ENCODE measurements at places on chromosomes 7 and 10.

- DNase-seq: no peak
Measured at GRCh38 chr7:134804351-134804750, 24.9 kb downstream of the CALD1 start.

DNA sequence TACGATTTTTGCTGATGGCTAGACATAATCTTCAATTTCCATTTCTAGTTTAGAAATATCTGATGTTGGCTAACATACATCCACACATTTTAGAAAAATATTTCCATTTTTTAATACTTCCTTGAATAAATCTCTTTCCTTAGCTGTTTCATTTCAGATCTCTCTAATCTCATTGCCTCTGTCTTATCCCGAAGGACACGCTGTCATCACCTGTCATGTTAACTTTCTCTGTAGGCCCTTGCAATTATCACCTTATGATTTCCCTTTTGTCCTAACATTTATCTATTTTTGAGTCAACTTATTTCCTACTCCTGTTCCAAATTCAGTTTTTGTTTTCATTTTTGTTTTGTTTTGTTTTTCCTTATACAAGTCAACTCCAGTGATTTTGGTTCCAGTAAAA, 173.1 kb upstream of the POM121L12 start:
- DNase-seq: no peak

- DNase-seq: no peak
Measured at GRCh38 chr10:66803174-66803573, 122.7 kb upstream of the LRRTM3 start.

- DNase-seq: no peak
Measured at GRCh38 chr10:83835945-83836745, 303.2 kb upstream of the GHITM start.

GRCh38 chr10:86586516-86586915, 64.9 kb upstream of the WAPL start:
- DNase-seq: no peak

DNA sequence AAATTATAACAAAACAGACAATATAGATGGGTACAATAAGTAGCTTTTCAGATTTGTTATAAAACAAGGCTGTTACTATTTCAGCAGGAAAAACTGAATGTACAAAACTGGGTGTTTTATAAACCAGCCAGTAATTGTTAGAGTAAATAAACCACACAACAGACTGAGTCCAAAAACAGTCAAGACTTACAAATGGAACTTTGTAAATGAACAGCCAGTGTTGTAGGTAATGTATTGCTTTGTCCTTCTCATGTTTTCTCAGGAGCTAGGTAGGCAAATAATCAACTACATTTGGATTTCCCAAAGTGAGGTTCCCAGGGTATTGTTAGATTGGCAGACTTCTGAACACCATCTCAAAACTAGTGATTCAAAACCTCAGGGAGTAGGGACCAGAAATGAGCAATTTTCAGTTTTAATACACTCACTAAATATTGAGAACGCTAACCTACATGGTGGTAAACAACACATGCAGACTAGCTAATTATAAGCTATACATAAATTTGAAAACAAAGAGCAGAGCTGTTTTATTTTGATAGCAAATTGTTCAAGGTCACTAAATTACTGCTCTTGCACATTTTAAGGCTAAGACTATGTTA, 36.2 kb downstream of the HERPUD2 start:
- DNase-seq: no peak

DNA sequence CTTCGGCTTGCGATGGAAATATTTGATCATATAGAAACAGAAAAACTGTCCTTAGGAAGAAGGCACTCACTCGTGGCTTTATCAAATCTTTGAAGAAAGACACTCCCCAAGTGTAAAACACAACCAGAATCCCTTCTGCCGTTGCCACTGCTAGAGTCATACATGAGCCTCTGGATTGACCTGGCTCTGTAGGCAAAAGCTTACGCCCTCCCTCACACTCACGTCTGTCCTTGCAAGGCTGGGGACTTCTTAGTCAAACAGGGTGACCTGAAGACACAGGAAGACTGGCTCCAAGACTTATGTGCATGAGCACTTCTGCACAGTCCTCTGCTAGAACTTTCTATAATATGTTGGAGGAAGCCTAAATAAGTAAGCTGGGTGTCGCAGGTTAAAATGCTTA, 135.4 kb upstream of the MDFIC start:
- no peak for DNase-seq

DNA sequence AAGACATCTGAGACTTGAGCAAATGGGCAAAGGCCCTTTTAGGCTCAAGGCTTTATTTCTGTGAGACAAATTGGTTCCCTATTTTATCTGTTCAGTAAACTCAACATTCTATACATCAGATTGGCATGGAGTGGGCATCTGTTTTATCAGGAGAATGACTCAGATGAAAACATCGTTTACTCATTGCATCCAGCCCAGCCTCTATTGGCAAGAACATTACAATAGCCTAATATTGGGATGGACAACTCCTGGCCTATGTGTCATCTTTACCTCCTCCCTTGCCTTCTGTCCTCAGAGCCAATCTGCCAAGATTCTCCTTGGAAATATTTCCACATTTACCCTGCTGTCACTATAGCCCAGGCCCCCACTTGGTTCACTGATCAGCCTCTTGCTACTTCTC, 5.5 kb upstream of the BLNK start:
- DNase-seq: no peak

- no peak for DNase-seq
Measured at GRCh38 chr10:85618841-85619240, 747.8 kb downstream of the GRID1 start.

GRCh38 chr10:59872892-59873463, 33.4 kb downstream of the CCDC6 start:
- DNase-seq: no peak

DNA sequence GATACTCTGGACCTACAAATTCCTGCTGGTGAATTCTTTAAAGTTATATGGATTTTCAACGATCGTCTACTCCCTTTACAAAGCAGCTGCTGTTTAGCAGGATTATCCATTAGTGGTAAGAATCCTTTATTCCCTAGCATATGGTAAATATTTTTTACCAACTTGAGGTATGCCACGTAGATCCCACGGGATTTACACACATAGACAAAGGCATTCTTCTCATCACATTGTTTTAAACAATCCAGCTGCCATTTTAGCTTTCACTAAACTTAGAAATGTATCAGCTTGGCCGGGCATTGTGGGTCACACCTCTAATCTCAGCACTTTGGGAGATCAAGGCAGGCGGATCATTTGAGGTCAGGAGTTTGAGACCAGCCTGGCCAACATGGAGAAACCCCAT, 148.0 kb upstream of the SH2B2 start:
- DNase-seq: no peak

- no peak for DNase-seq
Measured at GRCh38 chr7:45881759-45882464, 6.4 kb upstream of the IGFBP1 start.

DNA sequence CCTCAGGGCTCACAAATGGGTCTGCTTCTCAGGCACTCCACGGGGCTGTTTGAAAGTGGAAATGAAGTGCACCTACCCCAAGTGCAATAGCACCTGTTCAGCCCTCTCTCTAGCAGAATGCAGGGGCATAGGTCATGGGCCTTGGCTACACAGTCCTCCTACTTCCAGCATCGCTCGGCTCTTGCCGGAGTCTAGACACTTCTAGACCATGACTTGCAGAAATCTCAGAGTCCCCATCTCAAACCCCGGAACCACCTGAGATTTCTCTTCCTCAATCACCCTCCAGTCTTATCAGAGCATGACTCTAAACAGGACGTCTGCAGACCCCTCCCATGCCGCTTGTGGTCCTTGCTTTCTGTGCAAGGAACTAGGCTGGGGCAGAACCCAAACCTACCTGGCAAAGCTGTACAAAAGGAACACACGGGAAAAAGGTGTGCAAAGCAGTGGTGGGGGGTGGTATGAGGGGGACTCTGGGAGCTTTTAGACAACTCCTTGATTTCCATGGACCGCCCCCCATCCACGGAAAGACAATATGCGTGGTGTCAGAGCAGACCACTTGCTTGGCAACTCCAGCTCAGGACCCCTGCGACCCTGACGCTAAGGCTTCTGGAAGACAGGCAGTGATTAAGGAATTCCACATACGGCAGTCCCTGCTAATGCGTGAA, 13.8 kb downstream of the TMEM273 start:
- DNase-seq: no peak

- no peak for DNase-seq
Measured at GRCh38 chr10:67140641-67141040, 214.8 kb downstream of the LRRTM3 start.

GRCh38 chr7:35261041-35261440, 7.1 kb upstream of the TBX20 start:
- no peak for DNase-seq

DNA sequence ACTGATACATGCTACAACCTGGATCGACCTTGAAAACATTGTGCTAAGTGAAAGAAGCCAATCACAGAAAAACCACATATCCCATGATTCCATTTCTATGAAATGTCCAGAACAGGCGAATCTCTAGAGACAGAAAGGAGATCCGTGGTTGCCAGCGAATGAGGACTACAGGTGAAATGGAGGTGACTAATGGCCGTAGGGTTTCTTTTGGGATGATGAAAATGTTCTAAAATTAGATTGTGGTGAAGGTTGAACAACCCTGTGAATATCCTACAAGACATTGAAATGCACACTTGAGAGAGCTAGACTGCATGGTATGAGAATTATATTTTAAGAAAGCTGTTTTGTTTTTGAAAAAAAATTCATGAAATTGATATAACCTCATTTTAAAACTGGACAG, 188.5 kb upstream of the PLXNA4 start:
- DNase-seq: no peak

DNA sequence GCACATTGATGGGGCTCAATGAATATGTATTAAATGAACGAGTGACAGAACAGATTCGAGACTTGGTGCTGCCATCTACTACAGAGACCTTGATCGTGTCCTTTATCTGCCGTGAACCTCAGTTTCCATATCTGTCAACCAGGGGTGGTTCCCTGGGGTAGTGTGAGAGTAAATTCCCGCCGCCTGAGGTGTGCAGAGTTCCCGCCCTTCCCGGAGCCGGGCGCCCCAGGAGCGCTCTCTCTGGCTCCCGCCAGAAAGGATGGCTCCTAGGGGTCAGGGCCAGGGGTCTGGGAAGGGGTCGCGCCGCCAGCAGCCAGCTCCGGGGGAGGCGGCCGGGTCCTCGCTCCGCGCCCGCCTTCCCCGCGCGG, 333 bp upstream of the PLCE1 start:
- no peak for DNase-seq

DNA sequence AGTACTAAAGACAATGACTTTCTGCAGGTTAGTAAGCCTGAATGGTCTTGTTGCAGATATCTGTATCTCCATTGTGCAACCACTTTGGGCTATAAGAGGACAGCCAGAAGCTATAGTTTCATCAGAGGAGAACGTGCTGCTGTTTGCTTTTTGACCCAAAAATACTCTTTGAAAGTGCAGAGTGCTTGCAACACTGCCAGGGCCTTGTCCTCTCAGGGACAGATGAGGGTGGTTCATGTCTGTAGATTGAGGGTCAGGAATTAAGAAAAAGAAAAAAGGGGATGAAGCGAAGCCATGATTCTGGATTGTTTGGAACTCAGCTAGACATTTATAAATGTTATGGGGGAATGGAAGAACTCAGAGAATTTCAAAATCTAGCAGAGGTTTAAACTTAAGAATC, 212.5 kb downstream of the SEC23IP start:
- no peak for DNase-seq

DNA sequence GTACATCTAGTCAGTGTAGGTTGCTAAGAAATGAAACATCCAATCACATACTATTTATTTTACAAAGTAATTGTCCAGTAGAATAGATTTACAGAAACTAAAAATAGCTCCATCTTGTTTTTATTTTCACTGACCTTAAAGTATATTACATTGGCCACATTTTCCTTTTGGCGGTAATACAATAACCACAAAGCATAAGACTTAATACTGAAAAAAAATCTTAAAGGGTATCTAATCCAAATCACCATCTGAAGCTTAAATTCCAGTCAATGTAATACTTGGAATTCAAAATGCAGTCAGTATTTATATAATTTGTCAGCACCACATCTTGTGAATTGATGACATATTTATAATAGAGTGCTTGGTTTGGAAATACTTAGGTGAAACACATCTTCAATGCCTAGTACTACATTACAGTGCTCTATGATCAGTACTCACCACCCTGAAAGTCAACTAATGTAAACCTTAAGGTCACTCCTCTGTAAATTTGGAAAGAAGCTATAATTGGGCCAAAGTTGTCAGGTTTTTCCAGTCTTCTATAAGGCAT, 8.9 kb downstream of the ANKMY2 start:
- DNase-seq: no peak

- DNase-seq: no peak
Measured at GRCh38 chr7:13912715-13913278, 76.7 kb downstream of the ETV1 start.

DNA sequence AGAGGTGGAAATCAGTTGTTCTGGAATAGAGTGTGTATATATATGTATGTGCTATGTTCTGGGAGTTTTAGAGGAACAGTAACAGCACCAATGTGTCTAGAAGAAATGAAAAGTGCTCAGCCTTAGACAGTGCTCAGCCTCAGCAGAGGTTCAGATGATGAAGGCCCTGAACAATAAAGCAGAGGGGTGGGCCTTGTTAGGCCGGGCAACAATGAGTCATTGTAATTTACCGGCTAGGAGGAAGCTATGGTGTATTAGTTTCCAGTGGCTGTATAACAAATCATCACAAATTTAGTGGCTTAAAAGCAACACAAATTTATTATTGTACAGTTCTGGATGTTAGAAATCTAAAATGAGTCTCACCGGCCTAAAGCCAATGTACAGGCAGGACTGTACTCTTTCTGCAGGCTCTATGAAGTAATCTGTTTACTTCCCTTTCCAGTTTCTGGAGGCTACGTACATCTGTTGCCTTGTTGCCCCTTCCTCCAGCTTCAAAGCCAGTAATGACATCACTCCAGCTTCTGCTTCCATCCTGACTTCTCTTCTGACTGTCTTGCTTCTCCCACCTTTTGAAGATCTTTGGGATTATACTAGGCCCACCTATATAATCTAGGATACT, 84.6 kb downstream of the CH25H start:
- DNase-seq: no peak

GRCh38 chr7:67692425-67692824, 695.8 kb downstream of the TYW1 start:
- DNase-seq: no peak

DNA sequence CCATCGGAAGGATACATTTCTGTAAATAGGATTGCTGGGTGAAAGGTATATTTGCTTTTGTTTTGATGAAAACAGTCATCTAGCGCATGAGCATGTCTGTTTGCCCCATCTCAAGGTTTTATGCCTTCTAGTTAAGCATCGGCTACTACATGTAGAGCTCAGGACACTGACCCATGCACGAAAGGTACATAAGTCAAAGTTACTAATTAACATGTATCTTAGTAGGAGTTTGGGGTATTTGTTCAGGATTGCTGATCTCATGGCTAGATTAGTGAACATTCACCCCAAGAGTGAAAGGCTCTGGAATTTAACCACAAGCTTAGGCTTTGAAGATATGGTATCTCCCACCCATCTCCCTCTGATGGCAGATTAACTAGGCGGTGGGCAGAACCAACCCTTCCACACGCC, 91.5 kb downstream of the RBM20 start:
- DNase-seq: no peak

DNA sequence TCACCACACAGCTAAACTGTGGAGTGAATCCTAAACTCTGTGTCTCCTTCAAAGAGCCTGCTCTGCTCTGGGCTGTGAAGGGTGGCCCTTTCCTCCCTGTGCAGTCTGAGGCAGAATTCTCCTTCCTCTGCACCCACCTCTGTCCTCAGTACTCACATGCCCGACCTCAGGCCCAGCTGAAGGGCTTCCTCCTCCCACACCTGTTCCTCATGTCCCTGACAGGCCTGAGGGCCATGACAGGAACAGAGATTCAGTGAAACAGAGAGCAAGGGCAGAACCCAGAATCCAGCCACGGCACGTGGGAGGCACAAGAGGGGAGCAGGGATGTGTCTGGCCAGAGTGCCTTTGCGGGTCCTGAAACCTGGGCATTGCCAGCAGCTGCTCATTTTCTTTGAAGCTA, 13.9 kb downstream of the CREB3L2 start:
- no peak for DNase-seq

Measured in liver (tissue), 10 donors.